ENCODE measurements at places on chromosomes 2 and 18. TPM values are rescaled to one million over a fixed set of nuclear protein-coding genes. Genes with fewer than 3 reads are reported as not detected.

ABCG8 gene
- total RNA-seq, result not detected

CELF4 gene
- total RNA-seq, result not detected

EPC2 gene
- total RNA-seq, result 19.3 TPM

PFN4 gene
- total RNA-seq, result not detected

DNA sequence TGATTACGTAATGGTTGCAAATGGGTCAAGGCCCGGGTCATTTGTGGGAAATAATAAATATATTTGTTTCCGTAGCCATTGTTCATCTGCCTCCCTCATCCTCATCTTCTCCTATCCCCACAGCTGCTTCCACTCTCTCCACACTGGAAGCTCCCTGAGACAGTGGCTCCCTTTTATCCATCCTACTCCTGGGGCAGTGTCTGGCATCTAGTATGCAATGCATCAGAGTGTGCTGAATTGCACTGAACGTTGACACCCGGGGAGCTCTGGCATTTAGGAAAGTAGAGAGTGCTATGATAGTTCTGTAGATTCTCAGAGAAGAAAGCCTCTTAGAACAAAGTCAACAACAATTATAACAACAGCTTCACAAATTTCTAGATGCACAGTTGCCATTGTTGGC, 45.5 kb upstream of the NAB1 start:
- H3K36me3 ChIP-seq, result no peaks in the 10 kb centered on the region
- H3K27ac ChIP-seq, result no peak overlapping the region
- no peaks in the 10 kb centered on the region for H3K27me3 ChIP-seq

- H3K4me3 ChIP-seq, result no peak overlapping the region
- H3K4me1 ChIP-seq, result no peaks in the 10 kb centered on the region
- no peaks in the 10 kb centered on the region for H3K36me3 ChIP-seq
- H3K27me3 ChIP-seq, result peaks cover 5% of the 10 kb centered on the region
- no peak for DNase-seq
Measured at GRCh38 chr18:37266290-37266689, 299.3 kb downstream of the CELF4 start.

DNA sequence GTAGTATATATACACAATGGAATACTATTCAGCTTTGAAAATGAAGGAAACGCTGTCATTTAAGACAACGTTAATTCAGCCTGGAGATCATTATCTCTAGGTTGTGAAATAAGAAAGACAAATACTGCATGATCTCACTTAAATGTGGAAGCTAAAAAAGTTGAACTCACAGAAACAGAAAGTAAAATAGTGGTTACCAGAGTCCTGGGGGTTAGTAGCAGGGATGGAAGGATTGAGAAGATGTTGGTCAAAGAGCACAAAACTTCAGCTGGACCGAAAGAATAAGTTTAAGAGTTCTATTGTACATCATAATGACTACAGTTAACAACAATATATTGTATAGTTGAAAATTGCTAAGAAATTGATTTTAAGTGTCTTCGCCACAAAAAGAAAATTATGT, 670.3 kb downstream of the NR4A2 start:
- no peak overlapping the region for H3K27ac ChIP-seq
- H3K4me3 ChIP-seq, result no peak overlapping the region
- no peak for DNase-seq
- no peaks in the 10 kb centered on the region for H3K4me1 ChIP-seq
- H3K36me3 ChIP-seq, result no peaks in the 10 kb centered on the region

DNA sequence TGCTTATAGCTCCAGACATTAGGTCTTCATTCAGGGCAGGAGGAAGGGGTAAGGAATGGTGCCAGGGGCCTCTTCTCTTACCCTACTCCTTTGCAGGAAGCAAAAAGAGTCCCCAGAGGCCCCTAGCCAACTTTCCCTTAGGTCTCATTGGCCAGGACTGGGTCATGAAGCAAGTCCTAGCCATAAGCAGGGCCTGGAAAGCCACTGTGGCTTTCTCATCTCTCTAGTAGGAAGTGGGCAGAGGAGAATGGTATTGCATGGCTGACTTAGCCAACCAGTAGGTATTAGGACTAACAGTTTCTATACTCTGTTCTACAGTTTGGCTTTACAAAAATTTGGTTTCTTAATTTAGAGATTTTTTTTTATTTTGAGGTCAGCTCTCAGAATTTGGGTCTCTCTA, 4.8 kb downstream of the FAM228A start:
- H3K4me3 ChIP-seq, result no peak overlapping the region
- peaks cover 2% of the 10 kb centered on the region for H3K4me1 ChIP-seq
- no peaks in the 10 kb centered on the region for H3K36me3 ChIP-seq
- no peak overlapping the region for H3K27ac ChIP-seq

- H3K36me3 ChIP-seq, result peaks cover 11% of the 10 kb centered on the region
- peaks cover 19% of the 10 kb centered on the region for H3K4me1 ChIP-seq
- H3K27me3 ChIP-seq, result no peaks in the 10 kb centered on the region
- no peak overlapping the region for H3K27ac ChIP-seq
- DNase-seq, result no peak
- no peak overlapping the region for H3K4me3 ChIP-seq
Measured at GRCh38 chr18:70645971-70646370, 357.1 kb downstream of the SOCS6 start.

DNA sequence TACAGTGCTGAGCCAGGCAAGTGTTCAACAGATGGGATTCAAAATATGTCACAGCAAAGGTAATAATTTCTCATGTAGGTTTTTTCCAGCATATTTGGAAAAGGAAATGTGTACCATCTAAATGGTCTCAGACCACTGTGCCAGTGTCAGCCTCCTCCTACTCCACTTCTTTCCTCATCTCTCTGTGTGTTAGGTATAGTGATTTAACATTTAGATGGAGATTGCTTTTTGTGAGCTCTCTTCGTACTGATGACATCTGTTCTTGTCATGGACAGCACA, 80.9 kb upstream of the TSPYL6 start:
- no peak overlapping the region for H3K4me3 ChIP-seq
- peaks cover 7% of the 10 kb centered on the region for H3K27me3 ChIP-seq
- no peak for DNase-seq
- no peaks in the 10 kb centered on the region for H3K4me1 ChIP-seq
- H3K36me3 ChIP-seq, result no peaks in the 10 kb centered on the region

GRCh38 chr2:44168681-44169154, at the start of gene PPM1B:
PPM1B (plus strand) TSS chr2:44168875; CDS start chr2:44201200, 32,325 bp downstream.
- peak; percentile 99 for DNase-seq
- H3K27ac ChIP-seq, result peak within 1 kb of the TSS; percentile 99
- H3K4me1 ChIP-seq, result peaks cover 33% of the 10 kb centered on the region
- peaks cover 19% of the 10 kb centered on the region for H3K36me3 ChIP-seq
- H3K27me3 ChIP-seq, result no peaks in the 10 kb centered on the region

DNA sequence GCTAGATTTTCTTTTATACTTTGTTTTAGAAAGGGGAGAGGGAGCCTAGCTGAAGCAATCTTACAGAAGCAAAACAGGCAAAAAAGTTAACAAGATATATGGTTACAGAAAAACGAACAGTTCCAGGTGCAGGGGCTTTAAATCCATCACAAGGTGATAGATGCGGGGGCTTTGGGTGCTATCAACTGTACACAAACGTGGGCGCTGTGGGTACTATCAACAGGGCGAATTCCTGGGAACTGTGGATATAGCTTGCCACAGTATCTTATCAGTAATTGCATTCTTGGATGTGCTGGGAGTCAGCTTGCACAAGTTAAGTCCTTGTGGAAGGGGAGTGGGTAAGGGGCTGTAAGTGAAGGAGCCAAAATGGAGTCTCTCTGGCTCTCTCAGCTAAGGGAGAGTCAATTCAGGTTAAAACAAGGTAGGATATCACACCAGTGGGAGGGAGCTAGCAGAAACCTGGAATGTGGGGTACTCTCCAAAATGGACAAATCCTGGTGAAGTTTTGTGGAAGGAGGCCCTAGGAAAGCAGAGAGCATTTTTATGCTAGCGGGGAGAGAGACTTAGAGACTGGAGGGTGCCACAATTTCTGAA, 325.8 kb upstream of the SPHKAP start:
- no peaks in the 10 kb centered on the region for H3K27me3 ChIP-seq
- no peaks in the 10 kb centered on the region for H3K36me3 ChIP-seq
- H3K4me1 ChIP-seq, result no peaks in the 10 kb centered on the region
- H3K27ac ChIP-seq, result no peak overlapping the region
- no peak for DNase-seq

- no peak overlapping the region for H3K27ac ChIP-seq
- peaks cover 4% of the 10 kb centered on the region for H3K4me1 ChIP-seq
- DNase-seq, result no peak
- peaks cover 2% of the 10 kb centered on the region for H3K27me3 ChIP-seq
Measured at GRCh38 chr18:45066886-45067285, 386.2 kb downstream of the SETBP1 start.

DNA sequence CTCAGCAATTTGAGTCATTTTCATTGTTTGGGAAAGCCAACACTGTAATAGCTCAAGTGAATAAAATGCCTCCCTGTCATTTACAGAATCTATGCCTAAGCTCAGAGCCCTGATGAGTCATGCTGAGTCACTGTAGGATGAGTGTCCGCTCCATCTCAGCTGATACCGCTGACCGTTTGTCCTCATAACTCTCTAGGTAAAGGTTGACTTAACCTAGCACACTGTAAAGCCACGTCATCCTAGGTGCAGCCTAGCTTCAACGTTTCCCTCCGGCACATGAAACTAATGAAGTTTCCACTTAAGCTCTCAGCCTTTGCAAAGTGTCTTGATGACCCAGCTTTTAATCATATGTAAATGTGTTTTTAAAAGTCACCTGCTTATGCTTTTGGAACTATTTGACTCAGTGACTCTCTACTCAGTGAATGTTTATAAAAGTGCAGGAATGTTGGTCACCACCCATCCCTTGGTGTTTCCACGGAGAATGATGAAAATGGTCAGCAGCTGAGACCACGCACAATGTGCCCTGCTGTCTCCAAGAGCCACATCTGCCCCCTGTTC, 154.0 kb downstream of the PMAIP1 start:
- DNase-seq, result no peak
- H3K27me3 ChIP-seq, result peaks cover 2% of the 10 kb centered on the region
- H3K4me1 ChIP-seq, result no peaks in the 10 kb centered on the region
- no peaks in the 10 kb centered on the region for H3K36me3 ChIP-seq
